Subcutaneous adipose tissue (tissue), 4 donors: ENCODE measurements at places on chromosomes 7 and 10. TPM values are rescaled to one million over a fixed set of nuclear protein-coding genes. Genes with fewer than 3 reads are reported as not detected.

SHTN1 gene
- total RNA-seq: 19.6 TPM

UPK3B gene
- total RNA-seq: 14.2 TPM

MINDY4 gene
- 8.5 TPM for total RNA-seq

ARMC10 gene
- total RNA-seq: 38.1 TPM

ASB10 gene
- not detected for total RNA-seq

NYAP1 gene
- 0.17 TPM for total RNA-seq

CALCR gene
- total RNA-seq: not detected

NACAD gene
- 2.4 TPM for total RNA-seq

MUC3A gene
- under 0.01 TPM for total RNA-seq

SYPL1 gene
- total RNA-seq: 90.1 TPM

CPVL gene
- 13.0 TPM for total RNA-seq

PKD2L1 gene
- total RNA-seq: not detected
